PC-9 (cell line): ENCODE measurements at places on chromosomes 7 and 10.

DNA sequence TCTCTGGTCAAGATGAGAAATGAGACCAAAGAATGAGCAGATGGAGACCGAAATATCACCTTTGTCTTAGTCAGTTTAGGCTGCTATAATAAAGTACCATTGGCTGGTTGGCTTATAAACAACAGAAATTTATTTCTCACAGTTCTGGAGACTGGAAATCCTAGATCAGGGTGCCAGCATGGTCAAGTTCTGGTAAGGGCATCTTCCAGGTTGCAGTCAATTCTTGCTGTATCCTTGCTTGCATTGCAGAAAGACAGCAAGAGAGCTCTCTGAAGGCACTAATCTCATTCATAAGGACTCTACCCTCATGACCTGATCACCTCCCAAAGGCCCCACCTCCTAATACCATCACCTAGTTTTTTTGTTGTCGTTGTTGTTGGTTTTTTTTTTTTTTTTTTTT is 52.7 kb upstream of the MKLN1 start:
- DNase-seq: no peak

DNA sequence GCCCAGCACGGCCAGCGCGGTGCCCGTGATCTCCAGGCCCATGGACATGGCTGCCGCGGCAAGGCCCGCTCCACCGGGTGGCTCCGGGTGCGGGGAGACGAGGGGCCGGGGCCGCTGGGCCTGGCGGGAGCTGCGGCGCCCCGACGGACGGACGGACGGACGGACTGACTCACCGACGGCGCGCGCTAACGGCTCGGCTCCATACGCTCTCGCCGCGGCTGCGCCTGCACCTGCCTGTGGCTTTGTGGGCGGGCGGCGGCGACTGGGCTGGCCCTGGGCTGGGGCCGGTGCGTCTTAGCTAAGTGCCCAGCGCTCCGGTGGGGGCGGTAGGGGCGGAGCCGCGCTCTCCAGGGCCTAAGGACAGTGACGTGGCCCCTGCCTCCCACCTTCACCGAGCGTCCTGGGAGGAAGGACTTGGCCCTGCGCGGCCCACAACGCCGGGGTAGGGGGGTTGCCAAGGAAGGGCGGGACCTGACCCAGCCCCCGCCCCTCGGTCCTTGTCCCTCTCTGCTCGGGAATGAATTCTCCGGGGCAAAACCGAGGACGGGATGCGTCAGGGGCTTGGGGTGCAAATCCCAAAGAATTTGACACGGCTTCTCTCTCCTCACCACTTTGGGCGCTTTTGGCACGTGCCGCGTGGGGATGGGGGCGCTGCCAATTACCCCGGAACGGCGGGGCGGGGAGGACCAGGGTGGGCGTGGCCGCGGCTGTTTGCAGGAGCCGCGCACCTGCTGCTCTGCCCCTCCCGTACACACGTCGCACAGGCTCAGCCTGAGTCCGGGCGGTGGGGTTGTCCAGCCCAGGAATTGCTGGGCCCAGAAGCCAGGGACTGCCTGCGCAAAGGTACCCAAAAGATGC is at the start of gene CLDN3:
Gene CLDN3 (minus strand): TSS at position 269 of the 858 bp plus-strand sequence. CDS start 221 bp downstream, at position 48.
- peak; percentile 97 for DNase-seq

DNA sequence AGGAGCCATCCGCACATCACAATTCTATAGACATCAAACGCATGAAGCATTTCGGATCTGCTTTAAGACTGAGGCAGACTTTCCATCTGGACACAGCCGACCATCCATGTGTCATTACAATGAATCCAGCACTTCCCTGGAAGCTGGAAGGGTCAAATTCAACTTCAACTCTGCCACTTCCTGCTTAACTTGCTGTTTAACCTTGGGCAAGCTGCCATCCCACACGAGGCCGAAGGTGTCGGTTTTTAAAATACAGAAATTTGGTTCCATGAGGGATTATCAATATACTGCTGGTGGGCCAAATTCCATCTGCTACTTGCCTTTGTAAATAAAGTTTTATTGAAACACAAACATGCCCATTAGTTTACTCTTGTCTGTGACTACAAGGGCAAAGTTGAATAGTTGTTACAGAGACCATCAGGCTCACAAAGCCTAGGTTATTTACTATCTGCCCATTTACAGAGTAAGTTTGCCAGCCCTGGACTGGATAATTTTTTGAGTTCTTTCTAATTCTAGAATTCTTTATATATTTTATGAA is 134.6 kb downstream of the FAM204A start:
- no peak for DNase-seq

GRCh38 chr10:115514895-115515294 is 421.7 kb downstream of the ATRNL1 start:
- no peak for DNase-seq
